Psoas muscle (tissue), 8 donors: ENCODE measurements at places on chromosomes 16 and 17.
A peak's percentile ranks its signal among the peaks of the same experiment; 100 is the strongest.

DNA sequence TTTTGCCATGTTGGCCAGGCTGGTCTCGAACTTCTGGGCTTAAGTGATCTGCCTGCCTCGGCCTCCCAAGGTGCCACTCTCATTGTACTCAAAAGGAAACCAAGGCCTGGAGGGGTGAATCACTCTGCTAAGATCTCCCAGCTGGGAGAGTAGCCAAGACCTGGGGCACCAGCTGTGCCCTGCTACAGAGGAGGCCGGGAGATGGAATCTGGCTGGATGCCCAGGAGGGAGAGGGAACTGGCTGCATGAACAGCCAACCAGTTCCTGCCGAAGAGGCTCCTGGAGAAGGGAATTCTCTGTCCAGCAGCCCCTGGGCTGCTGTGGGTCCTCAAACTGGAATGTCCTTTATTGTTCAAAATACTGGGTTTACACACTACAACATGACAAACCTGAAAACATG, 238.7 kb upstream of the CIBAR2 start:
- DNase-seq: peak; percentile 96

DNA sequence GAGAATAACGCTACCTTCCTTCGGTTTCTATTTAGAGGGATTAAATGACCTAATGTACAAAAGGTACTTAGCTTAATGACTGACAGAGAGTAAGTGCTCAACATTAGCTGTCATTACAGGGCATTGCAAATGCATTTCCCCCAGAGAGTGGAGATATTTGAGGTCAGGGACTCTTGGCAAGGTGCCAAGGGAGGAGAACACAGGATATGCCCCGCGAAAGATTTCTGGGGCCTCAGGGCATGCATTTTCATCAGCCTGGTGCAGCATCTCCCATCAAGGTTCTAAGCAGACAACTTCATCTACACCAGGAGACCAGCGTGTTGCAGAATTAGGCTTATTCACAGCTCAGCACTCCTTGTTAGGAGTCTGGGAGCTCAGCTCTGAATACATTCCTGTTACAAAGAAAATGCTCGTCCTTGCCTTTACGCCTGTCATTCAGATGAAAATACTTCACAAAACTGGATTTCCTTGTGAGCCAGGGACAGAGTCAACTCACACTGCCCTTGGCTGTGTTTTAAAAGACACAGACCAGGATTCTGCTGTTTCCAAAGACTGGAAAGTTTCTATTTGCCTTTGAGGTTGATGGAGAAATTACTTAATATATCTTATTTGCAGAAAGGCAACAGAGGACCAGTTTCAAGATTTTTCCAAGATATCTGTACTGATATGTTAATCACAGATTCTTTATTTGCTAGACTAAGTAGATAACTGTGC, 108.2 kb downstream of the VAT1L start:
- no peak for DNase-seq

- peak; percentile 18 for DNase-seq
Measured at GRCh38 chr16:9136596-9136995, 45.2 kb downstream of the HAPSTR1 start.

DNA sequence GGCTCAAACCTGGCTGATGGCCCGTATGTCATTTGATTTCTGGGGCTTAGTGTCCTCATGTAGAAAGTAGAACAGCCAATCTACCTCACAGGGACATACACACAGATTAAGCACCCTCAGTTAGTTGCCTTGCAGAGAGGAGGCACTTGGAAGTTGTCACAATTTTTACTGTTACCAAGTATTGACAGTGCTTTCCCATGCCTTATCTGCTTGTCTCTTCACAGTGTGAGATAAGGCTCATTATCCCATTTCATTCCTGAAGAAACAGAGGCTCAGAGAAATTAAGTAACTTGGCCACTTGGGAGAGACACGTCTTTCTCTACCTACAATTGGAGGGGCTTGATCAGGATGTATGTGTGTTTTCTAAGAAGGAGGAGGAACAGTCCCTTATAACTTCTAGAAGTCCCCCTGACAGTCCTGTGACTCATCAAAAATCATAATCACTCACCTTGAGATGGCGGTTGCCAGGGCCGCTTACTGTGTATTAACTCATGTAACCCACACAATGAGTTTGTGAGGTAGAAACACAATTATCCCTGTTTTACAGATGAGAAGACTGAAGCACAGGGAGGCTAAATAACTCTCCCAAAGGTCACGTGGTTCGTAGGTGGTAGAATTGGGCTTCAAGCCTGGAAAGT, 56.9 kb upstream of the LHX1 start:
- no peak for DNase-seq

GRCh38 chr16:84065536-84066132, 23.0 kb upstream of the SLC38A8 start:
- no peak for DNase-seq

DNA sequence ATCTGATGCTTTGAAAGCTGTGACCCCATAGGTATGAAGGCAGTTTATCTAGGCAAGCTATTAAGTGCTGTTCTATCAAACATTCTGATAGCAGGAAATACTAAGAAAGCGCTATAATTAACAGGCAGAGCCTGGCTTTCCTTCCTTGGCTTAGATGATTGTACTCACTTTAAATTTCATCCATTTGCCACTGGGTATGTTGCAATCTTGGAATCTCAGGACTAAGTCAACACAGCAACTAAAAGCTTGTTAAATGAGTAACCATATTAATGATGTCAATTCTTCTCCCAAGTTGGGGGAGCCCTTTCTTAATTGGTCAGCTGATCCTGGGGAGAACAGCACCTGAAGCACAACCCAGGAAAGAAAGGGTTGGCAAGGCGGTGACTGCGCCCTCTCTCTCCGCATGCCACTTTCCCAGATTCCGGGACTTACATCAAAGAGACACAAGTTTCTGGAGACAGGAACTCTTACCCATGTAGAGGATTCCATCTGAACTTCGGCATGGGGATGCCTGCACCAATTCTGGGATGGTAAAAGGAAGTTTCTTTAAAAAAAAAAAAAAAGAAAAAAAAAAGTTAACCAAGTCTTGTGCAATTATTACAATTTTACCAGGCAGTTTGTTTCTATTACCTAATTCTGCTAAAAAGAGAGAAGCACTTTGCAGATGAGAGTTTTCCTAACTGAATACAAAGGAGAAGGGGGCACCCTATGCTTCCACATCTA, 54.4 kb upstream of the ICAM2 start:
- no peak for DNase-seq

DNA sequence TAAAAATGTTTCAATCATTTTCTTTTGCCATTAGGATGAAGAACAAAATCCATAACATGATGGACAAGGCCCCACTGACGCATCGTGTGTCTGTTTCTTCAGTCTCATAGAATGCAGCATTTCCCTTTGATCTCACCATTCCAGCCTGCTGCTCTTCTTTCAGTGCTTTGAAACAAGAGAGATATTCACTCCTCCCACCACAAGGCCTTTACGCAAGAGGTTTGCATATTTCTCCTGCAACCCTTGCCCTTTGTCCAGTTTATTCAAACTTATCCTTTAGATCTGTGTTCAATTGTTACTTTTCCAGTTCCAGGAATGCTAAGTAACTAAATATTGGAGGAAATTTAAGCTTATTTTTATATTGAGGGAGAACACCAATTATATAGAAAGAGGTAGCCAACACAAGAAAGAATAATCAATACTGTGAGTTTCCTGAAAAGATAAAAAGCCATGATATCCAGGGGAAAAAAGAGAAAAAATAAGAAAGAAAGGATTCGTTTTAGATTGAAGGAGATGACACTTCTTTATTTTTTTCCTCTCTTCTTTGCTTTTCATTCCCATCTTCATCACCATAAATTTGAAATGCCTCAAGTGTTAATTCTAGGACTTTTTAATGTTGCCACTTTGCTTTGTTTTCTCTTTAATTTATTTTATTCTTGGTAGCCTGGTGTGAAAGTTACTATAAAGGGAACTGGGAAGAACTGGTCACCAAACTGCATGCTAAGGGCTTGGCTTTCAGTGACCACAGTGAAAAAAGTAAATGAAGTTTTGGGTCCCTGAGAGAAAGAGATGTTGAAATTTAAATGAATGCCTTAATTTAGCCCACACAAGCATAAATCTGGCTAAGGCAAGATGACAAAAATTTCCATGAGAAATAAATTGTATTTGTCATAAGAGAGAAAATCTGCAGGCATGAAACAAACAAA, 102.1 kb downstream of the KIF2B start:
- no peak for DNase-seq

- DNase-seq: no peak
Measured at GRCh38 chr17:8839410-8839935, 28.0 kb downstream of the PIK3R6 start.

- no peak for DNase-seq
Measured at GRCh38 chr17:72984926-72985325, 107.6 kb downstream of the SLC39A11 start.

DNA sequence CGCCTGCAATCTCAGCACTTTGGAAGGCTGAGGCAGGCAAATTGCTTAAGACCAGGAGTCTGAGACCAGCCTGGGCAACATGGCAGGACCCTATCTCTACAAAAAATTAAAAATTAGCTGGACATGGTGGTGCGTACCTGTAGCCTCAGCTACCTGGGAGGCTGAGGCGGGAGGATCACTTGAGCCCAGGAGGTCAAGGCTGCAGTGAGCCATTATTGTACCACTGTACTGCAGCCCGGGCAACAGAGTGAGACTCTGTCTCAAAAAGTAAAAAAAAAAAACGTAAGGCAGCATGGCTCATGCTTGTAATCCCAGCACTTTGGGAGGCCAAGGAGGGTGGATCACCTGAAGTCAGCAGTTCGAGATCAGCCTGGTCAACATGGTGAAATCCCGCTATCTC, 263.6 kb downstream of the PARN start:
- no peak for DNase-seq

- DNase-seq: no peak
Measured at GRCh38 chr16:74474416-74474815, 53.1 kb upstream of the CLEC18B start.

DNA sequence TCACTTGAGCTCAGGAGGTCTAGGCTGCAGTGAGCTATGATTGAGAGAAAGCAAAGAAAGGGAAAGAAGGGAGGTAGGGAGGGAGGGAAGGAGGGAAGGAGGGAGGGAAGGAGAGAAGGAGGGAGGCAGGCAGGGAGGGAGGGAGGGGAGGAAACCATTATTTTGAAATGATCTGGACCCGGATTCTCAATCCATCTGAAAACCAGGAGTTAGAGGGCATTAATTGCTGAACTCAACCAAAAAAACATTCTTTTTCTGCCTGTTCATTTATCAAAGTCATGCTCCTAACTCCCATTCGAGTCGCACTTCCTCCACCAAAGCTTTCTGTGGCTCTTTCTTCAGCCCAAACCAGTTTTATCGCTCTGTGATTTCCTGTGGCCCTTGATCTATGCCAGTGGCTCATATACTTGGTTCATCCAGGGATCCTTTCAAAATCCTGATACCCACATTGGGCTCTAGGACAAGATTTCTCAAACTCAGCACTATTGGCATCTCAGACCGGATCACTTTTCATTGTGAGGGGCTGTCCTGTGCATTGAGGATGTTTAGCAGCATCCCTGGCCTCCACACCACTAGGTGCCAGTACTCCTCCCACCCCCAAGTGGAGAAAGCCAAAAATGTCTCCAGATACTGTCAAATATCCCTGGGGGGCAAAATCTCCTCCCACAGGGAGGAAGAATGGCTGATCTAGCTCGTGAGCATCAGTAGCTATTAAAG, 38.2 kb downstream of the CMTM4 start:
- DNase-seq: no peak
